ENCODE measurements at places on chromosomes 16 and 17. TPM values are rescaled to one million over a fixed set of nuclear protein-coding genes. Genes with fewer than 3 reads are reported as not detected.

The TMEM238L gene
- not detected for total RNA-seq

The SPATA33 gene
- 1.2 TPM for total RNA-seq

The KCNAB3 gene
- total RNA-seq: not detected

The DNAI2 gene
- total RNA-seq: not detected

The SLC43A2 gene
- total RNA-seq: 26.9 TPM

The CD300E gene
- not detected for total RNA-seq

The OR4D1 gene
- total RNA-seq: not detected

The CLEC18C gene
- 0.49 TPM for total RNA-seq

The ASB16 gene
- total RNA-seq: 30.6 TPM
